ENCODE measurements at places on chromosomes 5 and 9.

- no peak for DNase-seq
Measured at GRCh38 chr5:2158109-2158508, 275.4 kb upstream of the IRX4 start.

GRCh38 chr9:130791303-130791894 lies 43.7 kb upstream of the ABL1 start:
- no peak for DNase-seq

DNA sequence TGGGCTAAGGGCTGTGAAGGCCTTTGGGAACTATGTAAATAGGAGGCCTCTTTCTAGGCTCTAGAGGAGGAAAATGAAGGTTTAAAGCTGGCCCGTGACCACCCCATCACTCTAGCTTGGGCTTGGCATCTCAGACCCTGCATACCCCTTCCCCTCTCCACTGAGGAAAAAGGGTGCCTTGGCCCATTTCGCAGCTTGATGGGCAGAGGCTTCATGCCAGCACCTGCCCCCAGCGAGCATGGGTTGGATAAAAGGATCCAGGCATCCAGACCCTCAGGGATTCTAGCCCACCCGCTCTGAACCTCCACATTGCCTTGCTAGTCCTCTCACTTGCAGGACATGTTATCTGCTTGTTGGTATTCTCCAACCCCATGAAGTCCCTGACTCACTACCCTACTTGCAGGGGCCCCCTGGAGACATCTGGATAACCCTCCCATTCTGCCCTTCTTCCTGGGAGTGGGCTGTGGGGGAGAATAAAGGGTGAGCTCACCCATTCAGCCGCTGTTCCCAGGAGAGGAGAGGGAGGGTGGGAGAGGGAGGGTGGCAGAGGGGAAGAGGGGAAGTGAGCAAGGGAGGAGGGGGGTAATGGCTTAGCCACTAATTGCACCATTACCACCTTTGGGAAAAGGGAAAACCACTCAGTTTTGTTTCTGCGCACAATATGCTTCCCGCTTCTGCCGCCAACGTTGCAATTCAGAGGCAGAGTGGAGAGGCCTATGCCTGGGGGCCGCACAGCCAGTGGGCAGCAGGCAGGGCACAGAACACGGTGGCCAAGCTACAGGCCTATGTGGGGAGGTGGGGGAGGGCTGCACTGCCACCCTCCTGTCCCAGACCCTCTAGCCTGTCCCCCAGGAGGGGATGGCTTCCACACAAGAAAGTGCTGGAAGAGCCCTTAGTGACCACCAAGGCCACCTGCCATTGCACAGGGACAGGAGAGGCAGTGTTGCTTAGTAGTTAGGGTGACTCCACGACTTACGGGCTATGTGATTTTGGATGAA lies 2.1 kb upstream of the CAMK2A start:
- no peak for DNase-seq

- no peak for DNase-seq
Measured at GRCh38 chr5:138968601-138969000, 93.5 kb upstream of the LRRTM2 start.

GRCh38 chr5:98570010-98570409 lies 203.5 kb upstream of the RGMB start:
- DNase-seq: no peak
